ENCODE measurements at places on chromosomes 2 and 18. TPM values are rescaled to one million over a fixed set of nuclear protein-coding genes. Genes with fewer than 3 reads are reported as not detected.

The CIB4 gene
- not detected for total RNA-seq

The ANKRD62 gene
- not detected for total RNA-seq

- no peaks in the 10 kb centered on the region for H3K27me3 ChIP-seq
- no peaks in the 10 kb centered on the region for H3K4me1 ChIP-seq
- H3K4me3 ChIP-seq = no peak overlapping the region
- peak; percentile 81 for DNase-seq
- no peak overlapping the region for H3K27ac ChIP-seq
These were observed 10.5 kb downstream of the CCDC93 start for GRCh38 chr2:118003396-118003824.

DNA sequence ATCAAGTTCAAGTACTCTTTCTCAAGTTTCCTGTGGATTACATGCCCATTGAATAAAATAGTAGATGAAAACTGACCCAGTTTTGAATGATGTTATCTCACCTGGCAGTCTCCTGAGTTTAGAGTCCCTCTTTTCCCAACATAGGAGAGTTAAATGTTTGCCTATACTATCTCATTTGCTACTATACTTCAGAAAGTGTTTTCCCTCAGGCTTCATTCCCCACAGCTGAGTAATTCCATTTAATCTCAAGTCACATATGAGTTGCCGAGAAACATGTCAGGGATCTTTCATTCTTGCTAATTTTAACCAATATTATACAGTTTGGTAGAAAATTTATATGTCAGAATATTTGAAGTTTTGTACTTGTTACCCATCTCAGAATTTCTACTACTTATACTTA lies 150.4 kb upstream of the CDH19 start:
- H3K4me3 ChIP-seq = no peak overlapping the region
- DNase-seq = no peak
- H3K27me3 ChIP-seq = no peaks in the 10 kb centered on the region
- H3K27ac ChIP-seq = no peak overlapping the region
- H3K4me1 ChIP-seq = no peaks in the 10 kb centered on the region

DNA sequence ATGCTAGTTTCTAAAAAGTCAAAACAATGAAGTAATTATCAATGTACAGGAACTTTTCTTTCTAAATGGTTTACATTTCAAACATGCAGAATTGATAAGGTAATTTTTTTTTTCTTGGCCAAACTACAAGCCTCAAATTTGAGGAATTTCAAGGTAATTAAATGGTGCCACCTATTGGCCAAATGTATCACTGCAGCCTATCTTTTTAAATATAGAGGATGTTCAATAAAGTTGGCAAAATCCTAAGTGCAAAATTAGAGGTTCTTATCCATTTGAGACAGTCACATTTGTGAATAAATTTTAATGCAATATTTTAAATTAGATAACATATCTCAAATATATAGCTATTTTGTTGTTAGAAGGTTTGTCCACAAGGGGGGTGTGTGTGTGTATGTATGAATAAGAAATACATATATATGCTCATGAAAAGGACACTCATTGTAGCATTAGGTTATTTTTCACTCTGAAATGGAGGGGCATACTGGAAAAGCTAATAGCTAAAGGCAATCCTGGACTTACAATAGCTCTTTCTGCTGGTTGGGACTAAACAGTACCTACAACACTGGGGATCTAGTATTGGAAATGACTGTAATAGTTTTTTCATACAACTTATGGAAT lies 26.2 kb downstream of the MMADHC start:
- H3K27ac ChIP-seq = no peak overlapping the region
- peak; percentile 37 for DNase-seq
- no peaks in the 10 kb centered on the region for H3K27me3 ChIP-seq
- H3K4me3 ChIP-seq = no peak overlapping the region
- no peaks in the 10 kb centered on the region for H3K36me3 ChIP-seq
- no peaks in the 10 kb centered on the region for H3K4me1 ChIP-seq

- DNase-seq = peak; percentile 92
- peak within 1 kb of the TSS; percentile 62 for H3K27ac ChIP-seq
- H3K4me3 ChIP-seq = peak within 1 kb of the TSS; percentile 67
- no peaks in the 10 kb centered on the region for H3K27me3 ChIP-seq
- peaks cover 2% of the 10 kb centered on the region for H3K4me1 ChIP-seq
These were observed at the start of gene NPHP1 for GRCh38 chr2:110204408-110205385. NPHP1 (minus strand) TSS chr2:110205013; CDS start chr2:110204968, 45 bp downstream.
